Gastroesophageal sphincter (tissue), 4 donors: ENCODE measurements at places on chromosomes 5 and 9. TPM values are rescaled to one million over a fixed set of nuclear protein-coding genes. Genes with fewer than 3 reads are reported as not detected.
A peak's percentile ranks its signal among the peaks of the same experiment; 100 is the strongest.

DNA sequence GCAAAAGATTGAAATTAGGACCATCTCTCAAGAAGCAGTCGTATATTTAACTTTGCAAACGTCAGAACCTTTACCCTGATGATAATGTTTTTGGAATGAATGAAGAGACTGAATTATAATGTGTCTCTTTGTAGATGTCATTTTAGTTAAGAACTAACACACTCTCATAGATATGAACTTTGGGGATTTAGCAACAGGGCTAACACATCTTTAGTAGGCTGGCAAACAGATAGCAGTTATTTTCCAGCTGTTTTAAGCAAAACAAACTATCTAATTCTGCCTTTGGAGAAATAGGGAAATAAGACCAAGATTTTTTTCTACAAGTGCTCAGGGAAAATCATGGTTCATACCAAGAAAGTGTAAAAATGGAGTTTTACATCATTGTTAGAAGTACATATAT is 469.7 kb downstream of the SPATA31D1 start:
- no peak for ATAC-seq

DNA sequence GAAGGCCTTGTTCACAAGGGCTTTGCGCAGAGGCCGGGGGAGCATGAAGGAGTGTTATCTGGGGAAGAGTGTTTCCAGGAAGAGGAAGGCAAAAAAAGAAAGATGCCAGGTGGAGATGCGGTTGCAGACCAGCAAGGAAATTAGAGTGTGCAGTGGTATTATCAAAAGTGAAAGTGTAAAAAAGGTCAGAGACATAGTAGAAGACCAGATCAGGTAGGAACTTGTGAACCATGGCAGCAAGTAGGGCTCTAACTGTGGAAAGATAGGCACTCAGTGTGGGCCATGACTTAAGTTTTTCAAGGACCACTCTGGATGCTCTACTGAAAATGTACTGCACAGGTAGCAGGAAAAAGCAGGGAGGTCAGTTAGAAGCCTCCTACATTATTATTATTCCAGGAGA is 90.1 kb upstream of the SPOCK1 start:
- ATAC-seq: no peak

GRCh38 chr5:154485096-154485491 is 7.1 kb upstream of the HAND1 start:
- no peak for ATAC-seq

DNA sequence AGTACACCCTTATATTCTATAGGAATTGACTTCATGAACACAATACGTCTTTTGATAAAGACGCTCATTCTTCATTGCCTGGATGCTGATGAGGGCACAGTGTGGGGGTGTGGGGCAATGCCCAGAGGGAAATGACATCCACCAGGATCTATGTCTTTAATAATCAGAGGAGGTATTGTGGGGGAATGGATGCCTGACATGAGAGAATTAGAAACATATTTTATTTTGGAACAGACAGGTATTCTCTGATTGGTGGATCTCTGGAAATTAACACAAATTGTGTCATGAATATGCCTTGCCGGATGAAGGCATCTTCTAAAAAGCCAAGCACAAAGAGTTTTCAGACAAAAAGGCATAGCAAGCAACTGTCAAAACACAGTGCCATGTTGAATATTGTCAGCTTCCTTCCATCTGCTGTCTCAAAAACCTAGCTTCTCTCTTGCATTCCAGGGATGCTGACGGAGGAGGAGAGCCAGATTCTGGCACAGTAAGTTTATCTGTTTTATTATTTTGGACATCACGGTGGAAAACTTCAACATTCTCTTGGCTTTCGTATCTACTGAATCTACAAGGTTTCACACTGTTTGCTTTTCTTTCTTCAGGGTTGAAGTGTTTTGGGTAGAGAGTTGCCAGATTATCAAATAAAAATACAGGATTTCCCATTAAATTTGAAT is 3.9 kb upstream of the C5orf58 start:
- ATAC-seq: peak; percentile 47

DNA sequence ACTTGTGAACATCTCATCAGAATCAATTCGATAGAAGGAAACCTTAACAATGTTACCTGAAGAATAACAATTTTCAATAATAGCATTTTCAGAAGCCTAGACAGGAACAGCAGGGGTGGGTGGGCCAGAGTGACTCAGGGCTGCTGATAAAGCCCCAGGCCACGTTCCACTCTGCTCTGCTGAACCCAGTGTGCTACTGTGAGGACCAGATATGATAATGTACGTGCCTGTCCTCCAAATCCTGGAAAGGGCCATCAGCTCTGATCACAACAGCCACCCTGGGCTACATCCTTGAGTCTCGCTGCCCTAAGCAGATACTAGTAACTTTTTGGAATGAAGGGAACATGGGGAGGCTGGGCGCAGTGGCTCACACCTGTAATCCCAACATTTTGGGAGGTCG is 91.3 kb downstream of the PRRT1B start:
- no peak for ATAC-seq

DNA sequence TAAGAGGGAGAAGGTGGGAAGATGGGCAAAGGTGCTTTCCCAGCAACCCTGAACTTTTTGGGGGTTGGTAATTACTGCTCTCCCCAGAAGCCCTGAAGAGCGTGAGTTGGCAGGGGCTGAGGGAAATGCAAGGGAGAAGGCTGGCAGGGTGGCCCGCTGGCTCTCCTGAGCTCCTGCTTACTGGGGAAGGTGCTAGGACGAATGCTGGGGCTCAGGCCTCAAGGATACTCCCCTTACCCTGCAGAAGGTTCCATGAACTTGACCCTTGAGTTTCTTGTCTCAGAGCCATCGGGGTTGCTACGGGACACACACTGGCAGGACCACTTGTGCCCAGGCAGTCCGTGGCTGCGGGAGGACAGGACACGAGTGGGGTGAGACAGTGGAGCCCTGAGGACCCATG is 1.2 kb downstream of the FAM163B start:
- no peak for ATAC-seq

PCA3 gene
- not detected for total RNA-seq

BTNL8 gene
- 0.81 TPM for total RNA-seq

CATSPER3 gene
- not detected for total RNA-seq

ADRB2 gene
- 11.8 TPM for total RNA-seq

CCNJL gene
- 0.67 TPM for total RNA-seq
